ENCODE measurements at places on chromosomes 16 and 17.
A peak's percentile ranks its signal among the peaks of the same experiment; 100 is the strongest.

DNA sequence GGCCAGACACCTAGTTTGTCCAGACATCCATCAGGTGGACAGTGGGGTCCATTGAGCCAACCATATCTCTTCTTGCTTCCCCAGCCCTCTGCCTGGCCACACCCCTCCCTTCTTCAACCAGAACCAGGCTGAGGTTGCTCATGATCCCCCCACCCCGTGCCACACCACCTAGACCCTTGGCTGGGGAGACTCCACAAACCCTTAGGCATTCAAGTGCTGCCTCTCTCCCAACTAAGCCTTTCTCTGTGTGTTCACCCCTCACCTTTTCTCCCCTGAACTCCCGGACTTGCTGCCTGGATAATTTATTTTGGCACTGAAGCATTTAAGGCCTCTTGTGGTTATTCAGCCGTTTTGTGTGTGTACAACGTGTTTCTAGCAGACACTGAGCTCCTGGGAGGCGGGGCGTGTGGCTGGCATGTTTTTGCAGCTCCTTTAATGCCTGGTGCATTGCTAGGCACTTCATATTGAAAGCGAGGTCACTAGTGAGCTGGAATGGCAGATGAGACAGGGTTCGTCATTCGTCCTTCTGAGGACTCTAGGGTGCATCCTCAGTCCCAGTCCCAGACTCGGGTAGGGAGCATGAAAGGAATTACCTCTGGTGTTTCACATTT is 28.7 kb downstream of the CACNA1G start:
- DNase-seq, result no peak

DNA sequence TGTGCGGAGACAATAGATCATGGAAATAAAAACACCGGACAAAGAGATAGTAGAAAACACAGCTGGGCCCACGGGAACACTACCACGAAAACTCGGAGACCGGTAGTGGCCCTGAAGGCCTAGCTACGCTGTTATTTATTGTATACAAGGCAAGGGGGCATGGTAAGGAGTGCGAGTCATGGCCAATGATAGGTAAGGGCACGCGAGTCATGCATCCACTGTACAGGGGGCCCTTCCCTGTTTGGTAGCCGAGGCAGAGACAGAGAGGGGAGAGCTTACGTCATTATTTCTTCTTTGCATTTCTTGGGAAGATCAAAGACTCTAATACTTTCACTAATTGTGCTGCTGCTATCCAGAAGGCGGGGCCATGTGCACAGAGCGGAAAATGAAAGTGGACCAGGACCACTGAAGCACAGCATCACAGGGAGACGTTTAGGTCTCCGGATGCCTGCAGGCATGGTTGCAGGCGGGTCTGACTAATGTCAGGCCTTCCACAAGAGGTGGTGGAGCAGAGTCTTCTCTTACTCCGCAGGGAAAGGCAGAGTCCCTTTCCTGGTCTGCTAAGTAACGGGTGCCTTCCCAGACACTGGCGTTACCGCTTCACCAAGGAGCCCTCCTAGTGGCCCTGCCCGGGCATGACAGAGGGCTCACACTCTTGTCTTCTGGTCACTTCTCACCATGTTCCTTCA is 74.4 kb upstream of the ARL4D start:
- no peak for DNase-seq

DNA sequence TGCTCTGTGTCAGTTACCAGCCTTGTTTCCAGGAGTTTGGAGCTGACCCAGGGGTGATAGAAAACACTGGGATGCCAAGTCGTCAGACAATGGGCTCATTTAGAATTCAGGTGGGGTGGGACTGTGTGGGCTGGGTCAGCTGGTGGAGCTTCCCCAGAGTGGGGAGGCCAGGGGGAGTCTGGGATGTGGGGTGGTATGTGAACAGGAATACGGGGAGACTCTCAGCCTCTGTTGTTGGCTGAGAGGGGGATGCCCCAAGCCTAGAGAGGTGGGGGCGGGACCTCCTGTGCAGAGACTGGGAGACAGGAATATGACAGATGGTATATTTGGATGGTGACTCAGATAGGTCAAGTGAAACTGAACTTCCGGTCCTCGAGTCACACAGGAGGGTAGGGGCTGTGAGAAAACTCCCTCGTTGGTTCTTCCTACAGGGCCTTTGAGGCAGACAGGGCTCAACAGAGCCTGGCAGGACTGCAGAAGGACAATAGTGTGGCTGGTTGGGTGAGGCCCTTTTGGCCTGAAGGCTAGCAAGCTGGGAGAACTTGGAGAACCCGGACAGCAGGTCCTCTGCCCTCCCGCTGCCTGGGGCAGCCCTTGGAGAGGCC is 23.7 kb downstream of the CDH1 start:
- DNase-seq, result no peak

- no peak for DNase-seq
Observed at GRCh38 chr17:79212149-79213087, 137.8 kb downstream of the ENGASE start.

DNA sequence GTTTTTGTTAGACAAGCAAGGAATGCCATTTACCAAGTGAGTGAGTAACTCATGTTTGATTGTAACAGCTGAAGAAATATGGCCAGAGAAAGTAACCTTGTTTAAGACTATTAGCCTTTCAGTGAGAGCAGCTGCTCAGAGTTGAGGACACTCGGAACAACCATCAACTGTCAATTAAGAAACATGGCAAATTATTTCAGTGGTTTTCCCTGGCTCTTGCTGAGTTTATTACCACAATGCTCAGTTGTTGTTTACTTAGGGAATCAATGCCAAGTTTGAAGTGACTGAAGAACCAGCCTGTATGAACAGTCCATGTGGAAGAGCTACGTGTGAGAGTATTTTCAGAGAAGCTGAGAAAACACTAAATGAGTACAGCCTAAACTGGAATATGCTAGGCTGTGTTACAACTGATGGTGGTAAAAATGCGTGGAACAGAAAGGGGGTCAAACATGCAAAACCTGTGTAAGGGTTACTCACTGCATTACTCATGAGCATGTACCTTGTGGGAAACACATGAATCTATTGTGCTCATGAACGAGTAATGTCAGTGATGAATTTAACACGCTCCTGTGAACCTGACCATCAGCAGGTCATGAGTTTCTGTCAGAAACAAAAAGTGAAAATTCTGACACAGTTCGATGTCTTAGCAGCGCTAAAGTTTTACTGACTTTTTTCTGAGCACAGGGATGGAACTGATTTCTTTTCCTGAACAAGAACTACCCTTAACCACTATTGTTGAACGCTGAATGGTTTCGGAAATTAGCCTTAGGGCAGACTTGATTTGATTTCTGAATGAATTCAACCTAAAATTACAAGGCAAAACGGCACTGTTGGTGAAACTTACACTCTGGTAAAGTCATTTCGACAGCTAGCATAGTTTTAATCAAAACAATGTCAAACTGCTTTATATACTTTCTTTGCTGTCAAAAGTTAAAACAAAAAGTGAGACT is 33.5 kb downstream of the GNA13 start:
- DNase-seq, result peak; percentile 31

- DNase-seq, result no peak
Observed at GRCh38 chr16:70432723-70433457, 6.0 kb downstream of the ST3GAL2 start.

- peak; percentile 2 for DNase-seq
Observed at GRCh38 chr17:58339755-58340404, 11.3 kb upstream of the TSPOAP1 start.

GRCh38 chr16:54442864-54443263 is 156.3 kb upstream of the IRX3 start:
- no peak for DNase-seq

DNA sequence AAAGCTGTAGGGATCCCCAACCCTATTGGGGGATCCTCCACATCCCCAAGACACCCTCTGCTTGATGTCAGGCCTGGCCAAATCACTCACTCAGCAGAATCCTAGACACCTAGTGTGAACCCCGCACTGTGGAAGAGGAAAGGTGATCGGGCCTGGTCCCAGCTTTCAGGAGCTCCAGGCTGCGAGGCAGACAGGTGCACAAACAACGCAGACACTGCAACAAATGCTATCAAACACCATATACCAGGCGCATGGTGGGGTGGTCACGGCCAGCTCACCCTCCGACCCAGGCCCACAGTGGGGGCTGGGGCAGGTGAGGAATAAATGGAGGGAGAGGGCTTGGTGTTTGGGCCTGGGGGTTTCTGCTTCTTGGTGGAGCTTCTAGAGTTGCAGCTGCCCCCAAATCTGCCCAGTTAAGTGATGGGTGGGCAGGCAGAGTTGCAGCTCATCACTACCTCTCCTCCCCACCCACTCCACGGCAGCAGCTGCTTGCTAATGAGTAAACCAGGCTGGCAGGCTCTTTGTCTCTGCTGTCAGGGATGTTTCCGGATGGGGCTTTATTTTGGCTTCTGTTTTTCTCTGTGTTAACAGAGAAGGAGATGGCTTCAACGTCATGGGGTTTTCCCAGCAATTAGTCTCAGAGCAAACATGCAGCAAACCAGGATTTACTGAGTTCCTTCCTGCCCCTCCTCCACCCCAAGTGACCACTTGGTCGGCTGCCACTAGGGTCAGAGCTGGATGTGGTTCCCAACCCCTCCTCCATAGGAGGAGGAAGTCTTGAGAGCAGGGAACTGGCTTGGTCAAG is 46.6 kb downstream of the PECAM1 start:
- no peak for DNase-seq

DNA sequence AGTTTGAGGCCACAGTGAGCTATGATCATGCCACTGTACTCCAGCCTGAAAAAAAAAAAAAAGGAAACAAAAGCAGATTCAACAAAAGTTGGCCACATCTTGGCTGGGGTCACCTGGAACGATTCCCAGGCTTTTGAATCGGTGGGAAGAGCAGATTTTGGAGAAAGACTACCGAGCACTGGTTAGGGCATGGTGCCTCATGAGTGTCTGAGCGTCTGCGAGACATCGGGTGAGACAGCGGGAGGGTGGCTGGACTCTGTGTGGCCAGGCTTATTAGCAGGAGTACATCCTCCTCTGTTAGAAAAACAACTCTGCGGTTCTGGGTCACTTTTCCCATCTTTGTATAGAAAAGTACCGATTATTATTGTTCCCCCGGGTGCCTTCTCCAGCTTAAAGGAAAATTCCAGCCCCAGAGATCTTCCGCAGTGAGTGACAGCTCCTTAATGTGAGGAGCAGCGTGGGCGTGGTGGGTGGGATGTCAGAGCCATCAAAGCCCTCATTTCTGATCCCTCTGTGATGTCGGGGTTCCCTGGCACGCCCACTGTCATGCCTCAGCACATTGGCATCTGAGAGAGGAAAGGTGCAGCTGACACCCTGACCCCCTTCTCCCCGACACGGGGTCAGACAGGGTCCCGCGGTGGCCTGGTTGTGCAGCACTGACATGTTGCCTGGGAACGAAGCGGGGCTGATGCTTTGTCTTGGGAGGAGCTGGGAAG is 6.9 kb downstream of the RGS9 start:
- no peak for DNase-seq

GRCh38 chr16:67016681-67017420 is 12.1 kb upstream of the CBFB start:
- no peak for DNase-seq

GRCh38 chr17:35931794-35932425 is 1.3 kb upstream of the RDM1 start:
- DNase-seq, result no peak

GRCh38 chr16:55508941-55509931 is at the start of gene LPCAT2:
LPCAT2 (plus strand) TSS chr16:55509072; CDS start chr16:55509182, 110 bp downstream.
- no peak for DNase-seq

DNA sequence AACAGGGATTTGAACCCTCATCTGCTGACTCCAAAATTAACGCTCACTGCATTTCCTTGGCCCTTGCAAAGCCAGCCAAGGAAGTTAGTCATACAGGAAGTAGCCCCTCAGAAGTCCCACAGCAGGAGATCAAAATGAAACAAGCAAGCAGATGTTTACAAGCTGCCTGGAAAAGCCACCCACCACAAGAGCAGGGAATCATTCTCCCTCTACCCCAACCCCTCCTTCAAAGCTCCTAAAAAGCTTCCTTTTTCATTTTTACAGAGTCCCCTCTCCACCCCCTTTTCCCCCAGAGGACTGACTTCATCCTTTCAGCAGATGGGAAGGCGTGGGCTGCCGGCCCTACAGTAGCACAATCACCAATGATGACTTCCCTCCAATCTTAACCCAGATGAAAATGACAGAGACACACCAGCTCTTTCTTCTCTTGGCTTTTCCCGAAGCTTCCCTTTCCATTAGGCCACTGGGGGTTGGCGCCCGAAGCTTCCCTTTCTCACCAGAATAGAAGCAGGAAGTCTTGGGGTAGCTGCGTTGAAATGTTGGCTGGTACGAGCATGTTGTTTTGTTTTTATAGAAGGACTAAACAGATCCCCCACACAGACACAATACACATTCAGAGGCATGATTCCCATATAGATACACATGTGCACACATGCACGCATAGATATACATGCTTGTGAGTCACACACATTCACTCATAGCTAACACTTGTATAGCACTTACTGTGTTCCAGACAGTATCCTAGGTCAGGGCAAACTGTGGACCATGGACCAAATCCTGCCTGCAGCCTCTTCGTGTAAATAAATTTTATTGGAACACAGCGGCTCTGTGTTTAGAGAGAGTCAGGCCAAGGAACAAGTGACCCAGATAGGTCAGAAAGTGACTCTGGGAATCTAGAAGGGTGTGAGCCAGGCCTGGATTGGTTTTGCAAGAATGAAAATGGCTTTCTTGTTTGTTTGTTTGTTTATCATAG is 17.4 kb downstream of the ITPRIPL2 start:
- no peak for DNase-seq

- DNase-seq, result no peak
Observed at GRCh38 chr17:8004899-8005298, 2.5 kb downstream of the GUCY2D start.

DNA sequence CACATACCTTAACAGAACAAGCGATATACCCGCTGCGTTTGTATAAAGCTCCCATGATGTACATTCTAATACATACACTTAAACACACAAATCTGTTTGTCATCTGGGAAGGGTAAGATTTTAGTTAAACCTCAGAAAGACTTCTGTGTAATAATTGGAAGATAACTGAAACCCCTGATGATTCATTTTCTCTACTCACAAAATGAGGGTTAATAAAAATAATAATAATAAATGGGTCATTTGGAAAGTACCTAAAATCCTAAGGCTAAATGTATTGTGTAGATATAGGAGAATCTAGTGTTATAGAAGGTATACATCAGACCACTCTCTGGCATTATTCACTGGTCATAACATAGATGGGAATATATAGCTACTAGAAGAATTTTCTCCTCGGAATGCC is 64.7 kb upstream of the SOX9 start:
- DNase-seq, result no peak

DNA sequence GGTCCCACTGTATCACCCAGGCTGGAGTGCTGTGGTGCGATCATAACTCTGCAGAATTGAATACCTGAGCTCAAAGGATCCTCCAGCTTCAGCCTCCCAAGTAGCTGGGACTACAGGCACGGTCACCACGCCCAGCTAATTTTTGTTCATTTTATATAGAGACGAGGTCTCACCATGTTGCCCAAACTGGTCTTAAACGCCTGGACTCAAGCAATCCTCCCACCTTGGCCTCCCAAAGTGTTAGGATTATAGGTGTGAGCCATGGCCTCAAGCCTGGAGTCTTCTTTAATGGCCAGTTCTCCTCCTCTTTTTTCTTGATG is 484 bp downstream of the CD300LB start:
- no peak for DNase-seq

GRCh38 chr17:49196520-49196919 is 13.9 kb downstream of the GNGT2 start:
- DNase-seq, result no peak

- DNase-seq, result no peak
Observed at GRCh38 chr16:77273815-77274214, 74.6 kb downstream of the SYCE1L start.

- no peak for DNase-seq
Observed at GRCh38 chr16:10990378-10990777, 46.0 kb downstream of the CLEC16A start.

GRCh38 chr17:78745407-78746088 is 36.5 kb downstream of the CYTH1 start:
- no peak for DNase-seq

- DNase-seq, result no peak
Observed at GRCh38 chr16:88499292-88499691, 46.2 kb downstream of the ZFPM1 start.

GRCh38 chr16:64654178-64654577 is 467.7 kb downstream of the CDH11 start:
- no peak for DNase-seq

Data from GM12892 (cell line).